ENCODE measurements at places on chromosomes 12 and 14.

GRCh38 chr14:96088481-96088880, 49.3 kb downstream of the C14orf132 start:
- DNase-seq, result no peak

DNA sequence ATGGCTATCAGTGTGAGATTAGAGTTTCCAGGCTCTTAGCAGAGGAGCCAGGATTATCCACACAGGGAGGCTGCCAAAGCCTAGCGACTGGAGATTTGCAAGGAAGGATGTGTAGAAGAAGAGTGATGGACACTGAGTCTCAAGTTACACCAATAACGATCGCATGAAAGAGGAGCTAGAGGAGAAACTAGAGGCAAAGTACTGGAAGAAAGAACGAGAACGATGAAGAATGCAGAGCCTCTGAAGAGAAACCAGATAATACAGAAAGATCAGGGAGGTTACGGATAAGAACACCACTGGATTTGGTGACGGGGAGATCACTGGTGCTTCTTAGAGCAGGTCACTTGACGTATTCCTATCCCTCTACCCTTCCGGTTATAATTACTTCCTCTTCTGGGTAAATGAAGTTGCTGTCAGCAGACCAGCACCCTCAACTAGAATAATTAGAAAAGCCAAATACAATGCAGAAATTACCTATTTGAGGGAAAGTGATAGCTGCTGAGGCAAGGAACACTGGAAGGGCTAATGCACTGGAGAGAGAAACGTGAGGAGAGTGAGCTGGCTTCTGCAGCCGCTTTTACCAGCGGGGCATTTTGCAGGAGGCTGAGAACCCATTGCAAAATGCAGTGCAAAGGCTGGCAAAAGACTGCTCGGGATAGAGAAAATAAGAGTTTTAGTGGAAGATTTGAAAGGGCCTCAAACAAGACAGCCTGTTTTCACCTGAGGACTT, 93.1 kb upstream of the HIF1A start:
- no peak for DNase-seq

GRCh38 chr12:82578725-82579124, 108.0 kb upstream of the TMTC2 start:
- no peak for DNase-seq

- no peak for DNase-seq
Measured at GRCh38 chr14:91585856-91586255, 75.7 kb upstream of the PPP4R3A start.

GRCh38 chr12:115472852-115473251, 788.9 kb upstream of the TBX3 start:
- no peak for DNase-seq

- DNase-seq, result peak; percentile 42
Measured at GRCh38 chr12:52275686-52276085, 1.2 kb downstream of the KRT86 start.

GRCh38 chr12:17928708-17929366, 161.2 kb downstream of the RERGL start:
- DNase-seq, result no peak

GRCh38 chr12:10388624-10389413, 1.0 kb downstream of the KLRK1 start:
- no peak for DNase-seq

DNA sequence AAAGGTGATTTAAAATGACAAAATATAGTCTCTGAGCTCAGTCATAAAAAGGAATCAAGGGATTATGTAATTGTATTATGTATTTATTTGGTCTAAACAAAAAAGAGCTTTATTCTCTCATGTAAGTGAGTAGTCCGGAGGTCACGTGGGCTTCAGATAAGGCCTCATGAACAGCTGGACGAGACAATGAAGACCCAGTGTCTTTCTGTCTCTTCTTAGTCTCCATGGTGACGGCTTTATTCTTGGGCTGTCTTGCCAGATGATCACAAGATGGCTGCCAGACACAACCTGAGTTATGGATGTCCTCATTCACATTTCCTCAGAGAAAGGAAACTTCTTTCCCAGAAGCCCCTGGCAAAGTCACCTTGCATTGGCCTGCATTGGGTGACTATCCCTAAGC, 98.6 kb downstream of the ARF6 start:
- no peak for DNase-seq
